ENCODE measurements at places on chromosomes 4 and X.

GRCh38 chr4:47974566-47974965, 41.9 kb downstream of the CNGA1 start:
- DNase-seq: no peak

DNA sequence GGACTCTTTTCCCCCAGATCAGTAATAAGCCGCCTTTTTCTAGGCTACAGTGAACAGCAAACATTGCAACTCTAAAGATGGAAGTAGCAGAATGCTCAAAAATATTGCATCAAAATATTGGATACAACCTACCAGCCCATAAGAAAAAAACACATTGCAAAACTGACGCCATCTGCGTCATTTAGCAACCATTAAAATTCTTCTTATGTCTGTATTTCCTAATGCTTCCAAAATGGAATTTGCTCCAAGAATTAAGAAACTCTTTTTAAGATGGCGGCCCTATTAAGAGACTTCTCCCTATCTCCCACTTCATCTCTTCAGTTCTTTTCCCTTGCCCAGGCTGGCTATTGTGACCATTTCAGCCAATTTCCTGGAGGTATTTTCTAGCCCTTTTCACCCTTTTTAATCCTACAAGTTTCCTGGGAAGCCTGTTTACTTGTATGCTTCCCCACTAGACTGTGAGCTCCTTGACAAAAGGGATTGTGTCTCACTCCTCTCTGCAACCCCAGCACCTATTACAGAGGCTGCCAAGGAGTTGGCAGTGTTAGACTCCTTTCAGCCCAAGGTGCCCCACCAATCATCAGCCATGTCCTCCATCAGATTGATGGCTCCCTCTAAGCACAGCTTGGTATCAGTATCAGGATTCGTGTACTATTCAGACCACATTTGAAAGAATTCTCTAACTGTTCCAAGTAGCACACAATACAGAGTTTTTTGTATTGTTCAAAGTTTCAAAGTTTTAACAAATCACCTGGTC, 4.4 kb downstream of the GPC3 start:
- DNase-seq: no peak

DNA sequence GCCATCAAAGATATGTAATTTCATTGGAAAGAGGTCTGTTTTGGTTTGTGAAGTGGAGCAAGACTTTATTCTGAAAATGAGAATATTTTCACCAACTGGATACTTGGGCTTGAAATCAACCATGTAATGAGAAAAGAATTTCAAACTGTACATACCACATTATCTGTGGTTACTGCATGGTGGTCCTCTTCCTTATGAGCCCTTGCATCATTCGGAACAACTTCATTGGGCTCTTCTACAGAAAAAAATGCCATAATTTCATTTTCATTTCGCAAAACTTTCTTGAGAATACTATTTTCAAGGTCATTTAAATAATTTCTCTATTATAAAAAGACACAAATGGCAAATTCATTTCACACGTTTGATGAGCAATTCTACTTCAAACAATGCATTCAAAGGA, 148.6 kb upstream of the RPS6KA6 start:
- DNase-seq: no peak

GRCh38 chr4:184453365-184454160, 20.8 kb downstream of the IRF2 start:
- DNase-seq: no peak

GRCh38 chr4:61924131-61924530, 724.0 kb downstream of the ADGRL3 start:
- no peak for DNase-seq

DNA sequence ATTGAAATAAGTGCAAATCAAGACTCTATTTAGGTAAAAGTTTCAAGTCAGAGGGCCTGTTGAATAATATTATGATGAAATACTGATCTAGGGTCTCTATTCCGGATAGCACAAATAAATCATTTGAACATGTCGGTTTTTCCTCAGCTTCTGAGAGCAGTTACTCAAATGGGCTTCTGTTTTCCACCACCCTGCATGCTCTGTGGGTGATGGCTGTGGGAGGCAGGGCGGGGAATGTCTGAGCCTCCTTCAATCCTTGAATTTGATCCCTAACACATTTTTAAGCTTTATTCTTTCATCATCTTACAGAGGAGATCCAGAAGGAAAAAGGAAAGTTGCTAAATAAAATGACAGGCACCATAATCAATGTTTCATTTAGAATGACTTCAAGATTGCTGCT, 8.5 kb downstream of the UNC5C start:
- DNase-seq: no peak

DNA sequence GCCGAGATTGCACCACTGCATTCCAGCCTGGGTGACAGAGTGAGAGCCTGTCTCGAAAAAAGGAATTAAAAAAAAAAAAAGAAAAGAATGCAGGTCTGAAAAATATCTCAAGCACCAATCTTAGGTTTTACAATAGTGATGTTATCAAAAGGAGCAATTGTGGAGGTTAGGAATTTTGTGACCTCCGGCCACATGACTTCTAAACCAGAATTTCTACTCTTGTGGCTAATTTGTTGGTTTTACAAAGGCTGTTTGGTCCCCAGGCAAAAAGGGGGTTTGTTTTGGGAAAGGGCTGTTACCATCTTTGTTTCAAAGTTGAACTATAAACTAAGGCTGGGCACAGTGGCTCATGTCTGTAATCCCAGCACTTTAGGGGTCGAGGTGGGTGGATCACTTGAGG, 15.4 kb upstream of the ZNF41 start:
- DNase-seq: no peak

- no peak for DNase-seq
Observed at GRCh38 chr4:24598025-24598424, 13.7 kb upstream of the DHX15 start.

- DNase-seq: no peak
Observed at GRCh38 chr4:111267786-111268185, 644.9 kb upstream of the PITX2 start.

DNA sequence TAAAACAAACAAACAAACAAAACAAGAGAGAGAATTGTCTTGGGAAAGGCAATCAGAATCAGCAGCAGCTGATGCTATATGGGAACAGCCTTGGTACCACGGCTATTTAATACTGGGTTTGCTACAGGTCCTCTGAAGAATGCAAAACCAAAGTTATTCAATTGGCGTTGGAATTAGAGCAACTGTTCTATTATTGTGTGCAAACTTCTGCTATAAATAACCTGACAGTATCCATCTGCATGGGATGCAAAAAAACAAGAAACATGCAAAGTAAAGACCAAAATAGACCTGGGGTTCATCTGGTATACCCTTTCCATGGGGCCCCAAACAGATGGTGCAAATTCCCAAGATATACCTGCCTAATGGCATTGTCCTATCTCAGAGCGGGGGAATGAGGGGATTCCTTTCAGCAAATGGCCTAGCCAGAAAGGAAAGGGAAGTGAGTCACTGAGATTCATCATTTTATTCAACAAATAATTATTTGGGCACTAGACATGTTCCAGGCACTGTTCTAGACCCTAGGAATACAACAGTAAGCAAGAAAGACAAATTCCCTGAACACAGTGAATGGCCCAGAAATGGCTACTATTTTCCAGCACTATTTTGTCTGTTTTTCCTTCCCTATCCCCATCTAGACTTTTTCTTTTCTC, 268.9 kb downstream of the FBXW7 start:
- no peak for DNase-seq

DNA sequence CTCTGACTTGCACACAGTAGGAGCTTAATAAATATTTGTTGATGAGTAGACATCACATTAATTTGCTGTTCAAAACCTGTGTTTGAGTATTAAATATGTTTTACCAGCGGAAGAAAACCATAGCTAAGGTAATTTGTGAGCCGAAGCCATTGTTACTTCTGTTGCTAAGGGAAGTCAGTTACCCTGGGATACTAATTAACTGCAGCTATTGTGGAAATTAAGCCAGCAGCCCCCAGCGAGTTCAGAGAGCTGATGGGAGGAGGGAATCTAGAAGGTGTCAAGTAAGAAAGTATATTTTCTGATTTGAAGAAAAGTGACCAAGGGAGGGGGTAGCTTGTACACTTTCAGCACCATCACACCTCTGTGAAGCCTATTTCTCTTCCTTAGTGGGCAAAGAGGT, 76.7 kb upstream of the IGSF1 start:
- DNase-seq: no peak

DNA sequence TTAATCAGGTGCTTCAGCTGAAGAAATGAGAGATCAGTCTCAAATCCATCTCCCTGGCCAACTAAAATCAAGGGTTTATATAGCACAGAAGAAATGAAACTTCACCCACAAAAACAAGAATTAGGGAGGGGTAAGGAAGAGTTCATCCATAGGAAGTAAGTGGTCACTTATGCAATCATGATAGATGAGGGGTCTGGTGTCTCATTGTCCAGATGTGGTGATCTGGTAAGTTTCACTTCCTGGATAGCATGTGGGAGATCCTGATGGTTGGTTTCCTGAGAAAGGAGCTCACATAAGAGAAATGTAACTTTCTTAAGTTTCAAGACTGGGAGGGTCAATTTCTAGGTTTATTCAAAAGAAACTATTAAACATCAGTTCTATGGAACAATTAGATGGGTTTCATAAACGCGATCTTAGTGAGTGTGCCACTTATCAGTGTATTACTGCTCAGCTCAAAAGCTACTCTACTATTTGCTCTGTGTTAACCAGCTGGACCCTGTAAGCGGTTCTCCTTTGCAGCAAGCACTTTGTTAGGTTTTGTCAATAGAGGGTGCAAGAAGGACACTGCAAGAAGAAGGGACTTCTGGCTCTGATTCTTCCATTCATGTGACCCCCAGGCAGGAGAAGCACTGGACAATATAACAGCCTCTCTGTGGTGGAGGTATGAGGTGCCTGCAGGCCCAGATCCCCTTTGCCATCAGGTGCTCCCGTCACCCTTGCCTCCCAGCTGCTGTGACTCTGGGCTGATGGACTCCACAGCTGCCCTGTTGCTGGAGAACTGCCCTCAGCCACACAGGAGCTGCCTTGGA, 35.4 kb upstream of the HPSE start:
- no peak for DNase-seq

GRCh38 chr4:149409555-149409962, 406.1 kb downstream of the IQCM start:
- DNase-seq: no peak

GRCh38 chr4:1041147-1041935, 29.9 kb downstream of the FGFRL1 start:
- no peak for DNase-seq

- DNase-seq: no peak
Observed at GRCh38 chrX:113305496-113305895, 464.9 kb upstream of the AMOT start.

GRCh38 chr4:38577462-38577861, 86.5 kb upstream of the KLF3 start:
- DNase-seq: no peak

DNA sequence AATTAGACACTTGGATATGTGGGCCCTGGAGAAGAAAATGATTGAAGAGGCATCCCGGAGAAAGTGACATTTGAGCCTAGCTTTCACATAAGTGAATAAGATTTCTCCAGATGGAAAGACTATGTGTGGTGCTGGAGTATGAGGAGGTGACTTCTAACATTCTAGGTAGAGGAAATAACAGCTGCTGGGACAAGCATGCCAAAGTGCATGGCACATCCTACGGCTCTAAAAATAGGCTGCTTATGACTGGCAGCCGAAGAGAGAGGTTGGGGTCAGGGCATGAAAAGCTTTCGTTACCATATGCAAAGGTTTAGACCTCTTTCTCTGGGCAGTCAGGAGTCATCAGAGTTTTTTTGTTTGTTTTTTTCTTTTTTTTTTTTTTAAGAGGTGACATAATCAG, 142.0 kb downstream of the SOX3 start:
- DNase-seq: no peak

DNA sequence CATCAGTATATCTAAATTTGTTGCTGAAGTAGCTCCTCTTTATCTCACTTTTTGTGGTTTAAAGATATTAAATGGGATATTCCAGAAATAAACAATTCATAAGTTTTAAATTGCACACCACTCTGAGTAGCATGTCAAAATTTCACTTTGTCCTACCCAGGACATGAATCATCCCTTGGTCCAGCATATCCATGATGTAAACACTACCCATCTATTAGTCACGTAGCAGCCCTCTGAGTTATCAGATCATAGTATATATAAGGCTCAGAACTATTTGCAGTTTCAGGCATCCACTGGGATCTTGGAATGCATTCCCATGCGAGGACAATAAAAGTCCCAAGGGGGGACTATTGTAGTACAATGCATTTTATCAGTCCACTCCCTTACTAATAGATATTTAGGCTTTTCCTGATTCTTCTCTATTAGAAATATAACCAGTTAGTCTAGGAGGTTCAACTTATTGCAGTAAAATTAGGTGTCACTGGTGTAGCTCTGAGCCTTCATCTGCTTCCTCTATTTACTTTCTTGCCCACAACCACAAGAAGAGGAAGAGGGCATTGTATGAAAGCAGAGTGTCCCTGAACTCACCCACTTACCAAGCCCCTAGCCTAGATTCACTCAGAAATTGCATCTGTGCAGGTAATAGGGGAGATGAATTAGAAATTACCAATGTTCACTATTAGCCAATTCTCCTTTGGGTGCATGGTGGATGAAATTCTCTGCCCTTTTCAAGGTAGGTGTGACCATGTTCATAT, 409.8 kb upstream of the GALNT7 start:
- DNase-seq: no peak
